Muscle of arm (tissue), 14 donors: ENCODE measurements at places on chromosomes 16 and 17. TPM values are rescaled to one million over a fixed set of nuclear protein-coding genes. Genes with fewer than 3 reads are reported as not detected.

DNA sequence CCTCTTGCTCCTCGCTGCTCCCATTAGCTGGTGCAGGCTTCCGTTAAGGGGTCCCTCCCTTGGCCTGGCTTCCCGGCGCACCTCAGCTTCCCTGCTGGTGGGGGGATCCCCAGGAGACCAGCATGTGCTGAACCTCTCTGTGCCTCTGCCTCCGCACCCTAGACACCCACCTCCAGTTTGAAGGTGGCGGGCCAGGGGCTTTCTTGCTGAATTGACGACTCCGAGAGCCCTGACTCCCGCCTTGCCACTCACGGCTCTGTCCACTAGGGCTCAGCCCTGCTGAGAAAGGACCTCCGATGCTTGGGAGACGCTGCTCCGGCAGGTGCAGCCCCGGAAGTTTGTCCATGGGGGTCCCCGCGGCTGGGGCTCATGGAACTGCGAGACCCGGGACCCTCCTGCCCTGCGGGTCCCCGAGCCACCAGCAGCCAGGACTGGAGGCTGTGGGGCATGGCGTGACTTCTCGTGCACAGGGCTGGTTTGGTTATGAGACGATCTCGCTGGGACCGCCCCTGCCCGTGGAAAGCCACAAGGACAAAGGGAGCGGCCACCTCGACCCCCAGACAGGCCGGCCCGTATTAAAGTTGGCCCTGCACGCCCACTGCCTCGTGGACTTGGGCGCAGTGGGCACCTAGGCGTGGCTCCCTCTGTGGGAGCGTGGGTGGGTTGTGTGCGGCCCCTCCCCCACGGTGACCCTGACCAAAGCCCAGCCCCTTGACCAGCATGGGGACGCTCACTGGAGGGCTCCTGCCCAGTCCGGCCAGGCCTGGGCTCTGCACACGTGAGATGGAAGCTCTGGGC lies 8.1 kb downstream of the CHMP6 start:
- DNase-seq: no peak

KCNJ16 gene
- 0.52 TPM for polyA plus RNA-seq

- DNase-seq: no peak
Measured at GRCh38 chr17:80870401-80870800, 121.2 kb upstream of the CHMP6 start.

DNA sequence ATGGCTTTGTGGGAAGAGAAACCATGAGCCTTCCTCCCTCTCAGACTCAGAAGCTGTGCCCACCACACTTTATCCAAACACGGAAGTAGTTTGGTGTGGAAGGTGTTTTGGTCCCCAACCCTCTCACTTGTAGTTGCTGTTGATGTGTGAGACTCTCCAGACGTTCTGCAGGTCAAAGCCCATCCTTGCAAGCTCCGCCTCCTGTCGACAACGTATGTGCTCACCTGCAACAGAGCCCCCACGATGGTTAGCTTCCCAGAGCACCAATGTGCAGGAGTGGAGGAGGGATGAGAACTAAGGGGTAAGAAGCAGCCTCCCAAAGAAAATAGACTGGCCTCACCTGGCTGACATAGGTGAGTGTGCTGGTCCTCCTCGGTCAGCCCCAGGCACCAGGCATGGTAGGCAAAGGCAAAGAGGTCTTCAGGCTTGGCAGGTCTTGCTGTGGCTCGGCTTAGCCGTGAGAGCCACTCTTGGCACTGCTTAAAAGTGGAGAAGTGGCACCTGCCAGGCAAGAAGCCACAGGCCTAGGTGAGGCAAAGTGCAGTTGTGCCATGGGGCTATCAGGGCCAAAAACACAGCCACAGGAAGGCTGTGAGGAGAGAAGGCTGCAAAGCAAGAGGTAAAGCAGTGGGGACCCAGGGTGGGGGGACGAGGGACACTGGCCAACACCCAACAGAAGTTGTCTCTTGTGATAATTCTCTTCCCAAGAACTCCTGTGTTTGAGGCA lies 5.9 kb downstream of the MTMR4 start:
- DNase-seq: no peak

GRCh38 chr17:18177722-18178121 lies 5.9 kb upstream of the ALKBH5 start:
- DNase-seq: no peak

PPY gene
- not detected for polyA plus RNA-seq

DNA sequence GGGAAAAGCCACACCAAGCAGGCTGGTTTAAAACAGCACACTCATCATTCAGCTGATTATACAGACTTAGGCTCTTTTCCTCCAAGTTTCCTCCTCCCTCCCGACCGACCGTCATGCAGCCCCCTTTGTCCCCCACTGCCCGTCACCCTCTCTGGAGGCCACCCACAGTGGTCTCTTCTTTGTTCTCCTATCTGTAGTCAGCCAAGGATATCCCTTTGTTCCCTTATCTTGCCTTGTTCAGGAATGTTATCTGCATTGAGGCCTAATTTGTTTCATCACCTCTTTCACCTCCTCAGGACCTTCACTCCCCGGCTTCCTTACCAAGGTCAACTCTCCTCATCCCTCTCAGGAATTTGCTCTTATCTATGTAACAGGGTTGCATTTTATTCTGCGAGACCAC lies 186.4 kb upstream of the CDH13 start:
- DNase-seq: no peak

TBC1D3C gene
- polyA plus RNA-seq: 4.3 TPM

DNA sequence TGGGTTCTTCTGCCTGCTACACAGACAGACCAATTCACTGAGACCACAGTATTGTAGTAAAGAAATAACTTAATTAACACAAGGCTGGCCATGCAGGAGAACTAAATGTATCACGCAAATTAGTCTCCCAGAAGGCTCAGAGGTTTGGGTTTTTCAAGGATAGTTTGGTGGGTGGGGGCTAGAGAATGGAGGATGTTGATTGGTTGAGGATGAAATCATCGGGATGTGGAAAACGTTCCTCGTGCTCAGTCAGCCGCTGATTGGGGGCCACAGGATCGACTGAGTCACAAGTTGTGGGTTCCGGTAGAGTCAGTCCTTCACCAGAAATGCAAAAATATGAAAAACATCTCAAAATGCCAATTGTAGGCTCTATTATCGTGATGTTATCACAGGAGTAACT lies 18.7 kb downstream of the RHOT1 start:
- DNase-seq: no peak

GRCh38 chr16:85853547-85854545 lies 45.1 kb upstream of the IRF8 start:
- no peak for DNase-seq

DNA sequence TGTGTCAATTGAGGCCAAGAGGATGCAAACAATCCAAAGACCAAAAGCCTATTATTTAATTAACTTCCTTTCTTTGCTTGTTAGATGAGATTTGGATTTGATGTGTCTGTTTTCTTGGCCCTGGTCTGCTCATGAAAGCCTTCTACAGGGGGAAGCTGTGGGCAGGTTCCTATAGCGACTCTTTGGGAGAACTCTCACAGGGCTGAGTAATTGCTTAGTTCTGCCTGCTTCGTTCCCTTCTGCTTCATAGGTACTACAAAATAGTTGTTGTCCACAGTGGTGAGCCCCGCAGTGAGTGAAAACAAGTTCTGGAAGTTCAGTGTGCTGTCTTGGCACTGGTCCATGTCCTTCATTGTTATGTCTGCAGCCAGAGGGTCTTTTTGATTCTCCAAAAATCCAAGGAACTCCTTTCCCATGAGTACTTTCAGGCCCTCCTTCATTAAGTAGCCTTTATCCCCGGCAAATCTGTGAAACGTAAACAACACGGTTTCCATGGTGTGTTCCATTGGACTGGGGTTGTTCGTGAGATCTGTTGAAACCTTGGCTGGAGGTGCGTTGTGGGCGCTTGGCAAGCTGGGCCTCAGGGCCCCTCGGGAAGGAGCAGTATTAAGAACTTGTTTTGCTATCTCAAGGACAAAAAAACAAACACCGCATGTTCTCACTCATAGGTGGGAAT lies 30.0 kb upstream of the ANKRD40CL start:
- no peak for DNase-seq

DNA sequence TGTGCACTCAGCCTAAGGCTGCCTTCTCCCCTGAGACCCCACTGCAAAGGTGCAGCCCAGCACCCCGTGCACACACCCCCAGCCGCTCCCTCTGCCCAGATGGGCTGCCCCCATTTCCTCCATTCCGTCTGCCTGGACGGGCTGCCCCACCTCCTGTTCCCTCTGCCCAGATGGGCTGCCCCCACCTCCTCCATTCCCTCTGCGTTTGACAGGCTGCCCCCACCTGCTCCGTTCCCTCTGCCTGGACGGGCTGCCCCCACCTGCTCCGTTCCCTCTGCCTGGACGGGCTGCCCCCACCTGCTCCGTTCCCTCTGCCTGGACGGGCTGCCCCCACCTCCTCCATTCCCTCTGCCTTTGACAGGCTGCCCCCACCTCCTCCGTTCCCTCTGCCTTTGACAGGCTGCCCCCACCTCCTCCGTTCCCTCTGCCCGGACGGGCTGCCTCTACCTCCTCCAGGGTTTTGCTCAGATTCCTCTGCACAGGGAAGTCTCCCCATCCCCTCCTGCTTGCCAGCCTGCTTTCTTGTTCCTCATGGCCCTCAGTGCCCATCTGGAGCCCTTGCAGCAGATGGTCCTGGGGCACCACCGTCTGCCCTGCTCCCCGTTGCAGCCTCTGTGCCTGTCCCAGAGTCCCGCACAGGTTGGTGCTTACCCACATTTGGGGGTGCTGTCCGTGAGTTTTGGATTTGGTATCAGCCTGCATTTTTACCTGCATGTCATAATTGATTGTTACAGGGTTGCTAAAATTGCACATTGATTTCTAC lies 23.4 kb upstream of the IL17C start:
- DNase-seq: no peak
